ENCODE measurements at places on chromosomes 7 and 10.

- no peak for DNase-seq
These were observed 411.6 kb downstream of the PLXNA4 start for GRCh38 chr7:132164558-132165125.

DNA sequence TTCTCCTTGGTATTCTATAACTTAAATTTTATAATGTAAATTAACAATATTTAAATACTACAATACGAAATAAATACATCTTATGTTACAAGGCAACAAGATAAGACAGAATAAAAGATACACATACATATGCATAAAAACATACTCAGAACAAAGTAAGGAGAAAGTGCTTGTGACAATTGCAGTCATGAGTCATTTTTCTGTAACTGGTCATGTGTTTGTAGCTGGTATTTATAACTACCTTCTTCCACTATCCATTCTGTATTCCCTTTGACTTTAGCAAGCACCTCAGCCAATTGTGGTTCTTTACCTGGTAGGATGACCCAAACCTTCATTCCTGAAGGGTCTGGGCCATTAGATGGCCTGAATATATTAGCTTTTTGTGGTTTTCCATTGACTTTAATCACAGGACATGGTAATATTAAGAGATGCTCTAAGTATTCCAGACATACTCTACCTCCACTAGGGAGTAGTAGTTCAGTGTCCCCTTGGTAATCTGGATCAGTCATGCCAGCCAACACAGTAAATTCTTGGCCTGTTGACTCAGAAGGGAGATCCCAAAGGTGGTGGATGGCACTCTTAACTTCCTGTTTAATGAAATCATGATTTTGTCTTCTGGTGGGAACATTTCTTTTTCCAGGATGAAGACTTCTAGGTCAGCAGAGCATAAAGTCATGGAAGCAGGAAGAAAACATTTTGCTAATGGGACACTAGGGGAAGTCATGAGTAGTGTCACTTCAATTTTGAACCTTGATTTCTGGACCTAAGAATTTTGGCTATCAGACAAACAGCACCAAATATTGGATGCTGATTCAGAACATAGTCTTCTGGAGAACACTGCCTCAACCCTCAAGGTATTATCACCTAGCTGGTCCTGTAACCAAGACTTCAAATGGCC, 733.7 kb upstream of the IGFBP3 start:
- no peak for DNase-seq

- DNase-seq, result no peak
These were observed 261.2 kb downstream of the SKIDA1 start for GRCh38 chr10:21264271-21264670.

DNA sequence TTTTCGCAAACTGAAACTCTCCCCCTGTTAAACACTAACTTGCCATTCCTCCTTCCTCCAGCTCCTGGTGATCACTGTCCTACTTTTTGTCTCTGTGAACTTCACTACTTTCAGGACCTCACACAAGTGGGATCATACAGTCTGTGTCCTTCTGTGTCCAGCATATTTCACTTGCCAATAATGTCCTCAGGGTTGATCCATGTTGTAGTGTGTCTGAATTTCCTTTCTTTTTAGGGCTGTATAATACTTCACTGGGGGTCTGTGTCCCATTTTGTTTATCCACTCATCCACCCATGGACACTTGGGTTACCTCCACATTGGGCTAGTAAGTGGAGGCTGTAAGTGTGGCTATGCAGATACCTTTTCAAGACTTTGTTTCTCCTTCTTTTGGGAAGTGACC, 42.7 kb upstream of the GJD4 start:
- no peak for DNase-seq

DNA sequence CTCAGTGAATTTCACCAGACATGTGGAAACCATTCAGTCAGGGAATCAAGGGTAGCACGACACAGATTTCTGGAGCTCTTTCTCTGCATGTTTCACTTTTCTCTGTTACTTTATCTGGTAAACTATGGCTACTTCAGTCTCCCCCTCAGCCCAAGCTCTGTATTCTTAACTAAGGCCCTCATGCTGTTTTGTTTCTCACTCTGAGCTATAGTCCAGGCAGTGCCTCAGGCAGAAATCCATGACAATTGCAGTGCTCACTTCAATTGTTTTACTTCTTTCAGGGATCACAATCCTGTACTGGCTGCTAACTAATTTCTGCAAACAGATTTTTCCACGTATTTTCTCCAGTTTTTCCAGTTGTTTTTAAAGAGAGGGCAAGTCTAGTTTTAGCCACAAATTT, 1599.9 kb upstream of the LRRTM3 start:
- no peak for DNase-seq

GRCh38 chr10:66521506-66521905, 404.3 kb upstream of the LRRTM3 start:
- DNase-seq, result no peak

DNA sequence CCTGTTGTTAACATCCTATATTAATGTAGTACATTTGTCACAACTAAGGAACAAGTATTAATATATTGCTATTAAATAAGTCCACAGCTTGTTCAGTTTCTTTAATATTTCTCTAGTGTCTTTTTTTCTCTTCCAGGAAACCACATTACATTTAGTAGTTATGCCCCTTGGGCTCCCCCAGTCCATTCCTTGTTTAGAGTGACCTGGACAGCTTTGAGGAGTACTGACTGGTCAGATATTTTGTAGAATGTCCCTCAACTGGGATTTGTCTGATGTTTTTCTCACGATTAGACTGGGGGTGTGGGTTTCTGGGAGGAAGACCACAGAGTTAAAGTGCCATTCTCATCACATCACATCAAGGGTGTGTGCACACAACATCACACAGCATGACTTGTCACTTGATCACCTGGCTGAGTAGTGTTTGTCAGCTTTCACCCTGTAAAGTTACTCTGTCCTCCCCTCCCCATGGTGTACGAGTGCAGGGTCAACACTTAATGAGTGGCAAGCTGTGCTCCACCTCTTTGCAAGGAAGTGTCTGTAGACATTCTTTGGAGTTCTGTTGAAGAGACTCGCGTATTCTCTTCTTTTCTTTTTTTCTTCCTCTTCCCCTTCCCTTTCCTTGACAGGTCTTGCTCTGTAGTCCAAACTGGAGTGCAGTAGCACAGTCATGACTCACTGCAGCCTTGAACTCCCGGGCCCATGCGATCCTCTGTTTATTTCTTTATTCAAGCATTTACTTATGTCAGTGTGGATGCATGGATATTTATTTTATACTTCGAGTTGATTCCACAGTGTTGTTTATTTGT, 10.2 kb downstream of the LMTK2 start:
- DNase-seq, result no peak

DNA sequence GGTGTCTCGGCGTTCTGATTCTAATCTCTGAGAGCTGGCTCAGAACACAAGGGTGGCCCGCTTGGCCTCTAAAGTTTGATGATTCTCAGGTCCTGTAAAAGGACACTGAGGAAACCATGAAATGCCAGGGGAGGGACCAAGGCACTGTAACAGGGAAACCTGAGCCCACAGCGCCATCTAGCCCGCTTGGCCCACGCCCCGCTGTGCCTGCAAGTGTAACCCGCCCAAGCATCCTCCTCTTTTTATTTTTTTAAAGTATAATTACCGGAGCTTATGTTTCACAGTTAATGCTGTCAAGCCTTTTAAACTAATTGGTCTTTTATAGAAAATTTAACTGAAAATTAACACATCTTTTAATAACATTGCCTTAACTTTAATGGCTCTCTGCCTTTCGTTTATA, 734.7 kb downstream of the KCNMA1 start:
- no peak for DNase-seq

- DNase-seq, result no peak
These were observed 257.0 kb downstream of the CREB5 start for GRCh38 chr7:28669330-28669729.

DNA sequence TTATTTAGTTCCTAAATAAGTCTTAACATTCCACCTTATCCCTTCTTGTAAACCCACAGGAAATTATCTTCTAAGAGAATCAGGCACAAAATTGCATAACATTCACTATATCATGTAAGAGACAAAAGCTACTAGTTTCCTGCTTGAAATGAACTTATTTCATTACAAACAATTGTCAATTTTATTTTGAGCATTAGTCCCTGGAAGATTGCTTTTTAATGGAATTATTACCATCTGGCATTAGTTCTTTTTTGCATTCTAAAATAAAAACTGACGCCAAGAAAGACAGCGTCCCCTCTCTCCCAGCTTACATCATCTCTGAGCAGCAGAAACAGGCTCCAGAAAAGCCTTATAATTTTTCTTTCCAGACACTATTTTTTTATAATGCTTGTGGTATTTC, 121.8 kb downstream of the NOC3L start:
- no peak for DNase-seq

DNA sequence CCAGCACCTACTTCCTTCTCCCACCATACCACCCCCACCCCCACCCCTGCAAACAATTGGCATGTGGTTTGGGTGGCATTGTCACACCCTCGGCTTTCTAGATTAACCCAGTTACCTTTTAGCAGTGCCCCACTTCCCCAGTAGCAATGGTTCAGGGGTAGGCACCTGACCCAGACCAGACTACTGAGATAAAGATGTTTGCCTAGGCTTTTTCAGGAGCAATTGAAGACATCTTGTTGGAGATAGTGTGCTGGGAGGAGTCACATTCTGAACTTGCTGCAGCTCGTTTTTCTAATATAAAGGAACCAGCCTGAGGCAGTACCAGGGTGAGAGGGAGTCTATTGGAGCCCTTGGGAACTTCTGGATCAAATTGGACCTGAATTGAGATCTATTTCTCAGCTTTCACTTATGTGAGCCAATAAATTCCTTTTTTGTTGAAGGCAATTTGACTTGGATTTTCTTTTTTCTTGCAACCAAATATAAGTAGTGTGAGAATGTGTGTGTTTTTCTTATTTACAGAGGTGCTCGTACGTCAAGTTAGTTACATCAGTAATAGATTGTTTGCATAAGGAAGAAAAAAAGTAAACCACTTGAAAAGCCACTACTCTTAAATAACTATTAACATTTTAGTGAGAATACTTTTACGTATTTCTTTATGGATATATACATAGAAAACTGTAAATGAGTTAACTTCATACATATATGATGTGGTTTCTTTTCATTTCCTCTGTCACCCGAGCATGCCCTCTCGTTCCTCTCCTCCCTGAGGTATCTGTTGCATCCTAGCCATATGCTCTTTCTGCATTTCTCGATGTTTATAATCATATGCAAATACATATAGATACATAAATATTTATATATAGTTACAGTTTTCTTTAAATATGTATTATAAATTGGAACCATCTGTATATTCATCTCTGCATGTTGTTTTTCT, 38.0 kb downstream of the RAB18 start:
- no peak for DNase-seq

DNA sequence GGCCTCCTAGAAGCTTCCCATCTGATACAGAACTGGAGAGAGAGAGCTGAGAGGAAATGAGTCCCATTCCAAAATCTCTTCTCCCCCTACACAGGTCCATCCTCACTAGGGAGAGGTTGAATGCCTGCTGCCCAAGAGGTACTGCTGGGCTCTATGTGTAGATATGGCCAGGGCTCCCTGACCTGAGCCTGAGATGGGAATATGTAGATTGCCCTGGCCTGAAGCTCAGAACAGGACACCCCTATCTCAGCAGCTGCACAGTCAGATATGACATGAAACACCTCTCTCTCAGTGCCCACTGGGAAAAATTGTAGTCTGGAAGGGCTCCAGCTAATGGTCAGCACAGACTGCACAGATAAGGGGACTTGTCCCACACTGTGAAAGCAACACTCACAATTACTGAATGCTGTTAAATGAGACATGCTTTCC, 3.1 kb upstream of the IFIT1B start:
- DNase-seq, result no peak

GRCh38 chr10:23442936-23443335, 4.1 kb downstream of the OTUD1 start:
- DNase-seq, result no peak

GRCh38 chr10:116429288-116429977, 1.8 kb downstream of the PNLIPRP3 start:
- no peak for DNase-seq

- no peak for DNase-seq
These were observed 654.2 kb upstream of the STEAP1 start for GRCh38 chr7:89500084-89500483.

GRCh38 chr10:124509880-124510632, 48.4 kb downstream of the LHPP start:
- DNase-seq, result no peak

DNA sequence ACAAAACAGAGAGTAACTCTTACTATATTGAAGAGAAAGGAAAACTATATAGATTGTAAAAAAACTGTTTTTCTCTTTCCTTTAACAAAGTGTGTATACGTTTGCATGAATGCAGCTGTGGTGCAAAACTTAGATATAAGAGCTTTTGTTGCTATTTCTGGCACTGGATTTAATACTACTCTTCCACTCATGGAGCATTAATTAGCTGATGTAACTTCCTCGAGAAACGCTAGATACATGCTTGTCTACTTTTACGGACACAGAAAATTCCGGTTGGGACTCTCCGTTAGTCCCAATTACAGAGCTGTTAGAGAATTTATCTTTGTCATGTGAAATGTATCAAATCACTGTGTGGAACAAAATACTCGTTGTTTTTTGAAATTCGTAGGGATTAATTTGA, 135.5 kb downstream of the ZNF22 start:
- no peak for DNase-seq

DNA sequence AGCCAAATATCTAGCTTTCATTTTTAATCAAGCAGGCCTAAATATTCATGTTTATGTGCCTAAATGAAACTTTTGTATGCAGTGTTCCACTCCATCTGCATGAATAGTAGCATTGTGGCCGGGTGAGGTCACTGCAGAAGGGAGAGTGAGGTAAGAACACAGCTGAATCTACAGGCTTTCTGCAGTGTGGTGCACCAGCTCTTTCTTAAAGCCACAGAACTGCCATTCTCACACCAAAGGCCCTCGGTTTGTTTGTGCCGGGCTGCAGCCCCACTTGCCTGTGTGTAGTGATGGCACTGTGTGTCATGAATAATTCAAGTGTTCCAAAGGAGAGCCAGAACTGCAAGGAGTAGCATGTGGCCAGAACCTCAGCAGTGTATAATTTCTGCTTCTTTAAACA, 204.1 kb downstream of the TRIL start:
- no peak for DNase-seq

DNA sequence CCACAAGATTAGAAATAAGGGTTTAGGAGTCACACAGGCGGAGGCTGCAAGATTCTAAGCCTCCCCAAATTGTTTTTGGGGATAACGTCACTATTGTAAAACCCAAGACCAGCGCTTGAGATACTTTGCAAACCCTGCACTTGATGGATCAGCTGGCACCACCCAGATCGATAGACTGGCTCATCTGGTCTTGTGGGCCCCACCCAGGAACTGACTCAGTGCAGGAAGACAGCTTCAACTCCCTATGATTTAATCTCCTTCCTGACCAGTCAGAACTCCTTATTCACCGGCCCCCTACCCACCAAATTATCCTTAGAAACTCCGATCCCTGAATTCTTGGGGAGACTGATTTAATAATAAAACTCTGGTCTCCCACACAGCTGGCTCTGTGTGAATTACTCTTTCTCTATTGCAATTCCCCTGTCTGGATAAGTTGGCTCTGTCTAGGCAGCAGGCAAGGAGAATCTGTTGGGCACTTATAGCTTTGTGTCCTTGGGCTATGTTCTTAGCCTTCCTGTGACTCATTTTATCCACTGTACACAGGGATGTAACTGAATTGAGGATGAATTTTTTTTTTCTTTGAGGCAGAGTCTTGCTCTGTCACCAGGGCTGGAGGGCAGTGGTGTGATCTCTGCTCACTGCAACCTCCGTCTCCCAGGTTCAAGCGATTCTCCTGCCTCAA, 64.4 kb upstream of the CARD11 start:
- DNase-seq, result no peak
